Right cardiac atrium (tissue), 5 donors: ENCODE measurements at places on chromosomes 12 and 14.
A peak's percentile ranks its signal among the peaks of the same experiment; 100 is the strongest.

- no peak for DNase-seq
Observed at GRCh38 chr12:15899282-15899870, 11.8 kb upstream of the DERA start.

DNA sequence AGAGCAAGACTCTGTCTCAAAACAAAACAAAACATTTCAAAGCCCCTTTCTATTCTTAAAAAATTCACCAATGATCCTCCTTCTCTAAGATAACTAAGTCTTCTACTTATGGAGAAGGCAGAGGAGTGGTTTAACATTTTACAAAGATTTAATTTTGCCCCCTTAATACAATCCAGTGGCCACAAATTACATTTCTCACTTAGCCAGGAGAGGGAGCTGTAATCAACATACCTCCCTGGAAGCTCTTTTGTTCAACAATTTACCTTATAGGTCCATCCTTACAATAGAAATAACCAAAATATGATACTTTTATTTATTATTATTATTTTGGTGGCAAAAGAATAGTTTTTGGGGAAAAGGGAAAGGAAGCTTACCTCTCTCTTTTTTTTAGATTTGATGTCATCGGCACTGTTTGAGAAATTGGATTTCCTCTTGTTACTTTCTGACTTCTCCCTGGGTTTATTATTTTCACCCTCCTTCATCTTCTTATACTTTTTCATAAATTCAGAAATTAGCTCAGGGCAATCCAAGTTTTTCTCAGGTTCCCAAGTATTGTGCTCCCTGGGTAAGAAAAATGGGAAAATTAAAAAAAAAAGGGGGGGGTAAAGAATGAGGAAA, 28.1 kb downstream of the CBX5 start:
- no peak for DNase-seq

DNA sequence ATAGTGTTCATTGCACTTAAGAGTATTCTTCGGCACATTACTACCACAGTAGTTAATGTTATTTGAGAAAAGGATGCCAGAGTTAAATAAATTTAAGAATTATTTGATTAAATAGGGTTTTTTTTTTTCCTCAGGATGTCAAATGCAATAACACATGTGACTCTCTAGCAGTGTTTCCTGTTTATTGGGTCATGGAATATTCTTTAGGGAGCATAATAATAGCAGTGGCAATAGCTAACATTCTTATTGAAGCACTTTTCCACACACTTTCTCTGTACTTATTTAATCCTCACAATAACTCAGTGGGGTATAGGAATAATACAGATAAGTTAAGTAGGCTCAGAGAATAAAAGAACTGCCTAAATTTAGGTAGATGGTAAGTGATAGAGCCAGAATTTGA, 44.3 kb downstream of the SCYL2 start:
- DNase-seq: no peak

GRCh38 chr12:124717318-124717717, 146.3 kb downstream of the SCARB1 start:
- no peak for DNase-seq

- DNase-seq: peak; percentile 54
Observed at GRCh38 chr12:131050463-131051154, 96.9 kb downstream of the ADGRD1 start.

GRCh38 chr14:51776102-51776894, 84.1 kb upstream of the GNG2 start:
- peak; percentile 57 for DNase-seq

DNA sequence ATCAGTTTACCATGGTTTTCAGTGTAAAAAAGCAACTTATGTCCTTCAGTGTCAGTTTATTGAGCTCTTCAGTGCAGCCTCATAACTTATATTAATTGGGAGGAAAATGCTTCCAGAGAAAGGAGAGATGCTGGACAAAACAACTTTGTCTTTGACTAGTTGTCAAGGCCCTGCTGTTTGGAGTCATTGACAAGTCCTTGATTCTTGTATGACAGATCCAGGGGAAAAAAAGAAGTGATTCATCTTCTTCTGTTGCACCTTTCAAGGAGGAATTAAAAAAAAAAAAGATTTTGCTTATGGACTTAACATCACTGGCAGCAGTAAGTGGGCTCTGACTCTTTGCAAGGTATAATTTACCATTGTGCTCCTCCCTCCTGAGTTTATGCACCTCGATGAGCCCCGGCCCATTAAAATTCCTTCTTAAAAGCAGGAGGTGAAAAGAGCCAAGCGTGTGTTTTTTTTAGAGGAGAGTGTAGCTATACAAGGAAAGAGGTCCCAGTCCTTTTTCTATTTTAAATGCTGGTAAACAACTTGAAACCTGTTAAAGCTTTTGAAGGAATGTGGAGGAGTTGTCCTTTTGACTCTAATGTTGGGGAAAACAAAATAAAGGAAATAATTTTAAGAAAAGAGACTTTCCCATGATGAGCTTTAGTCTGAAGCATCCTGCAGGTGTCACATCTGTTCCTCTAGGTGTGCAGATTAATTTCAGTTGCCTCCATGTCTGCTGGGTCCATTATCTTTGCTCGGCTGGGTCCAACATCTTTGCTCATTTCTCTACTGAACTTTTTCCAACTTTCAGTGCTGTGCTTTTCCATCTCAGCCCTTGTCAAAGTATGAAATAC, 431.6 kb downstream of the RAD51B start:
- DNase-seq: no peak

- no peak for DNase-seq
Observed at GRCh38 chr14:68254669-68255527, 435.3 kb downstream of the RAD51B start.

GRCh38 chr12:107654873-107655272, 30.7 kb upstream of the PWP1 start:
- no peak for DNase-seq

- DNase-seq: peak; percentile 49
Observed at GRCh38 chr12:56988207-56988739, 18.1 kb downstream of the ZBTB39 start.

GRCh38 chr14:23421594-23421993, 13.5 kb upstream of the MYH6 start:
- no peak for DNase-seq

- DNase-seq: peak; percentile 73
Observed at GRCh38 chr14:35401422-35402265, 2.9 kb downstream of the NFKBIA start.

DNA sequence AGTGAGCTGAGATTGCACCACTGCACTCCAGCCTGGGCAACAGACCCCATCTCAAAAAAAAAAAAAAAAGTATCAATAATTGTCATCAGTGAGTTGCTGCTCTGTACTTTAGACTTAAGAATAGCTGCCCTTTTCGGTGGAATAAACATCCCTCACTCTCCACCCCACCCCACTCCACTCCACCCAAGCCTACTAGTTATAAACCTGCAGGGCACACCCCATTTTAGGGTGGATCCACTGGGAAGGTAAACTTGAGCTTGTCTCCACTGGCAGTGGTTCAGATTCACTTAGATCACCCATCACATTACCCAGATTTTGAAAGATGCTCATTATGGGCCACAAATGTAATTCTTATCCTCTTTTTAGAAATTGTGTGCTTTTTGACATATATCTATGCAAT, 106.4 kb downstream of the GPR135 start:
- no peak for DNase-seq

DNA sequence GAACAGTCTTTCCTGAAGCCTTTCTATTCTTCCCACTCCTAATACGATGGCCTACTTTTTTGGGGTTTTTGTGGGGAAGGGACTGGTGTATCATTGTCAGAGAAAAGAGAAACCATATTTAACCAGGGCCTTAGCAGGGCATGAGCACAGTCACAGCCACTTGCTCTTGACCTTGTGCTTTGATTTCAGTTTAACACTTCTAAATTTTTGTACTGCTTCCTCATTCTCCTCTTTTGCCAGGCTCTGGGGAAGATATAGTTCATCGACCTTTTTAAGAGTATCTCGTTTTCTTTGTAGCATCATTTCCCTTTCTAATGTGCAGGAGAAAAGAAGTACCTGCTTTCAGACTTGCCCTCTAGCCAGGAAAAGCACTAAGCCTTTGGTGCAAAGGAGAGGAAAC, 2.2 kb downstream of the ZBTB1 start:
- DNase-seq: no peak

DNA sequence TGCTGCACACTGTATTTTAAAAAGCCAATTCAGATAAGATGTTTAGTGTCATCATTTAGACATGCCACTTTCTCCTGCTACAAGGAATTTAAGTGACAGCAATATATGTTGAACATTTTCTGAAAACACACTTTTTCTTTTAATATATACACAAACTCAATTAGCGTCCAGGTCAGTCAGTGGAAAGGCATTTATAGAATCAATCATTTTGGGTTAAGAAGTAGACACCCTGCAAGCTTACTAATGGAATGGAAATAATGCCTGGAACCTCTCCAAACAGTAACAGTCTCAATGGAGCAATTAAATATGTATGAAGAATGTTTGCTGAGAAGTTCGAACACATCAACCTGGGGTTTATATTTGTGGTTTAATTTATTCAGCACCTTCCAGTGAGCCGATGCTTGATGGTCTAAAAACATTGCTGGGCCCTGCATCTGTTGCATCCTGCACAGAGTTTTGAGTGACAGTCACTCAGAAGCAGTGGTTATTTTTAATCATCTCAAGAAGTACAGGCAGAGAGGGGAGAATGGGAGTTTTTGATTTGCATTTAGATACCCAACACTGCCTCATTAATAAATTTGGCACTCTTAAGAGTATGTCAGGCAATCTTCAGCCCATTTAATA, 410.7 kb downstream of the TMEM117 start:
- no peak for DNase-seq

DNA sequence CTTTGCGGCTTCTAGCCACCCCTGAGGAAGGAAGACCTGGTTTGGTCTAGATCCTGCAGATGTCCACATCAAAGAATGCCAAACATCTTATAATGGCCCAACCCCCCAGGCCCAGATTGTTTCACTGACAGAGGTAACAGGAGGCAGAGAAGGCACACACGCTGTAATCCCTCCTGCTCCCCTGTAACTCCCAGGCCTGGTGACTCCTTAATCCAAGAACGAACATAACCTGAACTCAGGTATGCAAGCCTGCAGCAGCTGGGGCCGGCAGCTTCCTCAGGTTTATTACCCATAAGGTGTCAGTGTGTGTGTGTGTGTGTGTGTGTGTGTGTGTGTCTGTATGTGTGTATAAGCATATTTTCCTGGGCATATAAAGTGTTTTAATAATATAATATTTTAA, 52.7 kb downstream of the ERH start:
- DNase-seq: no peak

DNA sequence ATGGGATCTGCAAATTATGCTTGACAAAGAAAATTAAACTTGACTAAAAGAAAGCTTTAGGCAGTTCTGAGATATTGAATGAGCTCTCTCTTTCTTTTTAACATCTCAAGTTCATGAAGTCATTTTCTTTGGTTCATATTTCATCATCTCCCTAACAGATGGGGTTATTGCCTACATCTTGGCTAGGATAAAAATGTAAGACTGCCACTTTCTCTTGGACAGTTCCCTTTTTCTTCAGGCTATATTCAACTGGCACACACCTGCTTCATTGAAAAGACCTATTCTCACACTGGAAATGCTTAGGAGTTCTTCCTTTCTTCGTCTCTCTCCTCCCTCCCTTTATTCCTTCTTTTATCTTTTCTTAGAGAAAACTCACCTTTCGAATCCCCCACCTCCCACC, 355.9 kb upstream of the SEL1L start:
- DNase-seq: no peak

DNA sequence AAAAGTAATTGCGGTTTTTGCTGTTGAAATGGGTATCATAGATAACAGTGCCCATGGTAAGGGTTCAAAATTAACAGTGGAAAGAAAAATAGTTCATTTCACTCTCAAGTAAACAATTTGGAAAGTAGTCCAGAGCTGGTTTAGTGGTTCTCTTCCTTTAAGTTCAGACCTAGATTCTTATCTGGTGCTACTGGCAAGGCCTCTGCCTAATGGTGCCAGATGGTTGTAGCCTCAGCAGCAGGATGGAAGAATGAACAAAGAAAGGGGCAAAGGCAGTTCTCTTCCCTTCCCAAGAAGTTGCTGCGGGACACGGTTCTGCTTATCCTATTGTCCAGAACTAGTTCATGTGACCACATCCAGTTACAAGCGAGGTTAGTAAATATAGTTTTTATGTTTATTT, 10.5 kb downstream of the ARG2 start:
- DNase-seq: no peak

- DNase-seq: no peak
Observed at GRCh38 chr12:114958538-114958937, 274.6 kb upstream of the TBX3 start.

DNA sequence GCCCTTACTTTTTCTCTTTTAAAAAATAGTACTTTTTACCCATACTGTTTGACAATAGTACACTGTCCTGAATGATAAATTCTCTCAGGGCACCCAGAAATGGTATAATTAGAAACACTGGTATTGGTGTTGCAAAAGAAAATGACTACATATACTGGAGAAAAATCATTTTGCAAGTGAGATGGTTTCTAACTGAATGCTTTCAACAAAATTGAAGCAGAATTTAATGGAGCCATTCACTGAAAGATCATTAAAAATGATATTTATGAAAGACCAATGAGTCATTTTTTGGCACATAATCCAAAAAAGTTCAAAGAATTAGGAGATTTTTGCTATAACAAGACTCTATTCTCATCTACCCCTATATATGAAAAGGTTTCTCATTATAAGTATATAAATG, 68.8 kb downstream of the TMTC1 start:
- no peak for DNase-seq

DNA sequence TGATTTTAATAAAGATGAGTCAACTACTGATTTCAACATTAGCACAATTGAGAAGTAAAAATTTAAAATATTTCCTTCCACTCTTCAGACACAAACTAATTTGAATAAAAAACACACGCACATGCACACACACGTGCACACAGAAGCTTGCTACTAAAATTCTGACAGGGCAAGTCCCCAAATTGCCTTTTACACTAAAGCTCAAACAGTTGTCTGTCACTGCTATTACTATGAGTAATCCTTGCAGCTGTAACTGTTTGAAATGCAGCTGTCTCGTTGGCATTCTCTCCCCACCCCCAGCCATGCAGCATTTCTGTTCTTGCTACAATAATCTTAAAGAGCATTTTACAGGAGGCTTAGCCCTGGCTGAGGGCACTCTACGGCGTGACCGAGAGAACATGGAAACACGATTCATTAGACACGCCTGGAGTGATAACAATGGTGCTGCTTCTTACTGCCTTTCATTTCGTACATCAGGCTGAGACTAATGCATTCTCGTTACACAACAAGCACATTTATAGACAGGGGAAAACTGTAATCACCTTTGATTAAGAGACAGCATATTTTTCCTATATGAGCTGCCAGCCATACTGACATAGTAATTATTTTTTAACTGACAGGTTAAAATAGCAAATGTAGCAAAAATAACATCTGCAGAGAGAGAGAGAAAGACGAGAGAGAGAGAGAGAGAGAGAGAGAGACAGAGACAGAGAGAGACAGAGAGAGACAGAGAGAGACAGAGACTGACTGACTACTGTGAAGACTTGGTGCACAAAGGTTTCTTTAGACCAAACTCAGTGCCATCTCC, 153.8 kb downstream of the MED13L start:
- peak; percentile 55 for DNase-seq

- DNase-seq: no peak
Observed at GRCh38 chr12:29733060-29733459, 50.7 kb downstream of the TMTC1 start.

DNA sequence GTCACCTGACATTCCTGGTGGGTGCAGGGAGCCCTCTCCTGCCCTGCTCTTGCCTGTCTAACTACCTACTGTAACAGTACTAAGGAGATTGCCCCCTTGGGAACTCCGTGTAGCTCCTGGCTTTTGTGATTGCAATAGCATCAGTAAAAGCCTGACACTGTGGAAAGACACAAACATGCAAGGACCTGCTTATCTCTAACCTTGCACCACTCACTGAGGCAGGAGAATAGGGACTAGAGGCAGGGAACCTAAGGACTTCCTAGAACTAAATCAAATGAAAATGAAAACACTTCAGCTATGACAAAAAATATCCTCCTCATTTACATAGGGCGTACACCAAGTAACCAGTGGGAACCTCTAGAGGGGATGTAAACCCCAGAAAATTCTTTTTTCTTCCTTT, 28.5 kb downstream of the TUBA1A start:
- DNase-seq: no peak
